ENCODE measurements at places on chromosomes 12 and 14.

DNA sequence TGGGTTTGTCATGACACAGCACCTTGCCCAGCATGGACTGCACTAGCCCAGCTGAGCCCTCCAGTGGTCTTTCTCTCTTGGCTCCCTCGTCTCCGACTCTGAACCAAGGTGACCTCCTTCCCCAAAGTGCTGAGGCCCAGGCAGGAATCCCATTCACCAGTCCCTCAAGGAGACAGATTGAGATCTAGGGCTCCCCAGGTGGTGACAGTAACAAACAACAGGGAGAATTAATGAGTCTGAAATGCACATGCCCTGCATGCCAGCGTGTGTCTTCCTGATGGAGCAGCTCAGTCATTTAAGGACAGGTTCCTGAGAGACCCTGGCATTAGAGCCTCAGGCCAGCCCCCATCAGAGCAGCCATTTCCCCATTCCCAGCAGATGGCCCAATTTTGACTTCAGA lies 51.4 kb upstream of the OAS1 start:
- no peak for DNase-seq

DNA sequence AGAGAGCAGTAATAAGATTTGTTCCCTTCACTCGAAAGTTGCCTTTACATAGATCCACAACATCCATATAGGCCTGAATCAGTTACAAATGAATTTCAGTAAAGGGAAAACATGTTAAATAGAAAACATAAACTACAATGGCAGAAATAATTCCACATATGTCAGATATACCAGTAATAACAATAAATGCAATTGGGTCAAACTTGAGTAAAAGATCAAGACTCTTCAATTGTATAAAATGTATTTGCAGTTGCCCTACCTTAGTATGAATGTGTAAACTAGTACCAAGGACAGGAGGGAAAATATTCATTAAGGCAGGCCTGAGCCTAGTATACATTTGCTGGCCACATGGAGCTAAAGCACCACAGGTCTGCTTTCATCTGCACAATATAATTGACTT lies 17.6 kb downstream of the NOS1 start:
- DNase-seq, result no peak

DNA sequence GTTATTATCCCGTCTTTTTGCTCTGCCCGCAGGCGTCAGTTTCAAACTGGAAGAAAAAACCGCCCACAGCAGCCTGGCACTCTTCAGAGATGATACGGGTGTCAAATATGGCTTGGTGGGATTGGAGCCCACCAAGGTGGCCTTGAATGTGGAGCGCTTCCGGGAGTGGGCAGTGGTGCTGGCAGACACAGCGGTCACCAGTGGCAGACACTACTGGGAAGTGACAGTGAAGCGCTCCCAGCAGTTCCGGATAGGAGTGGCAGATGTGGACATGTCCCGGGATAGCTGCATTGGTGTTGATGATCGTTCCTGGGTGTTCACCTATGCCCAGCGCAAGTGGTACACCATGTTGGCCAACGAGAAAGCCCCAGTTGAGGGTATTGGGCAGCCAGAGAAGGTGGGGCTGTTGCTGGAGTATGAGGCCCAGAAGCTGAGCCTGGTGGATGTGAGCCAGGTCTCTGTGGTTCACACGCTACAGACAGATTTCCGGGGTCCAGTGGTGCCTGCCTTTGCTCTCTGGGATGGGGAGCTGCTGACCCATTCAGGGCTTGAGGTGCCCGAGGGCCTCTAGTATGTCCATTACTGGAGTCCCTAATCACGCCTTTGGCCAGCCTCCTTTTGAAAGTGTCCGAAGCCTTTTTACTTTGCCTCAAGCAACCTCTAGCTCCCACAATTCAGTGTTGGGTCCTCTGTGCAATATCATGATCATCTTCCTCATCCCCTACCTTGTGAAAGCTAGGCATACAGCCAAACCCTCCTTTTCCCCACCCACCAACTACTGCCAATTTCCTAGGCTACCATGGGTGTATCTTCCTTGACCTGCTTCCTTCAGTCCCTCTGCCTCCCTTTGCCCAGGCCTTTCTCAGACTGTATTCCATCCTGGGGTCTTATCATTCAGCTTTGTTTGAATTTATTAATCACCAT lies 891 bp downstream of the SPRYD4 start:
- no peak for DNase-seq

- DNase-seq, result peak; percentile 30
These were observed 142.5 kb upstream of the C14orf180 start for GRCh38 chr14:104436741-104437701.

DNA sequence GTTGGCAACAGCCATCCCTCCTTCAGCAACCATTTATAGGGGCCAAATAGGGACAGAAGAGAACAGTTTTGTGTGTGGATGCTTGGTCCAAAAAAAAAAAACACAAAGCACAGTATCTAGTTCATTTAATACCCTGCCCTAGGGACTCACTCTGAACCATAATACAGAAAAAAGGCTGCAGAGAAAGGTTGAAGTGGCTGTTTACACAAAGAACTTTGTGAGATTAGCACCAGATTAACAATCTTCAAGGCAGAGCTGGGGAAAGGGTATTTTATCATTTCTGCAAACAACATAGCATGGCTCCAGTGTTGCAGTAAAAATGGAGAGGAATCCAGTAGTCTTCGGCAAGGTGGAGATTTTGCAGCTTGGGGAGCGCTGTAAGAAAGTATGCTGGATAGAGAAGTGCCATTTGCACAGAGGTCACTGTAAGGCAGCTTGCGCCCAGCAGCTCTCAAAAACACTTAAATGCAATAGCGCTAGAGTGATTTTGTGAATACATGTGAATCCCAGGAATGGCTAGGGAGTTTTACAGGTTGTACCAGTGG lies 124.2 kb upstream of the PLEKHA5 start:
- DNase-seq, result no peak

- peak; percentile 33 for DNase-seq
These were observed 114.8 kb upstream of the FLRT2 start for GRCh38 chr14:85415015-85415712.

DNA sequence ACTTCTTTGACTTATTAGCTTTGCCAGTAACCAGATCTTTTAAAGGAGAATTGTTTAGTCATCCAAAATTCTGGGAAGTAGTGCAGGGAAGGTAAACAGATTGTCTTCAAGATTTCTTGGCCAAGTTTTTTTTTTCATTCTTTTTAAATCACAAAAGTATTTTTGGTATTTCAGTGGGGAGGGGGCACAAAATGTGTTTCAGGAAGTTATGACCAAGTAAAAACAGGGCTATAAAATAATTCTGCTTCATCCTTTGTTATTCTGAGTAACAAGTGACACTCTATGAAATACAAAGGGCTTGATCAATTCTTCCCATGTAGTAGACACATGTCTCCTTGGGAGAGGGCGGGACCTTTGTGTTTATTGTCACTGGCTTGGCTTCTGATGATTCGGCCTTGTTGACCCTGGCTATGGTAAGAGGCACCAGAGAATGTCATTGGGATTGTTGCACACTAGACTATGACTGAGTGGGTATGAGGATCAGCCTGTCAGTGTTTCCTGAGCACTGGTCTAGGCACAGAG lies 55.4 kb downstream of the SUSD6 start:
- no peak for DNase-seq

DNA sequence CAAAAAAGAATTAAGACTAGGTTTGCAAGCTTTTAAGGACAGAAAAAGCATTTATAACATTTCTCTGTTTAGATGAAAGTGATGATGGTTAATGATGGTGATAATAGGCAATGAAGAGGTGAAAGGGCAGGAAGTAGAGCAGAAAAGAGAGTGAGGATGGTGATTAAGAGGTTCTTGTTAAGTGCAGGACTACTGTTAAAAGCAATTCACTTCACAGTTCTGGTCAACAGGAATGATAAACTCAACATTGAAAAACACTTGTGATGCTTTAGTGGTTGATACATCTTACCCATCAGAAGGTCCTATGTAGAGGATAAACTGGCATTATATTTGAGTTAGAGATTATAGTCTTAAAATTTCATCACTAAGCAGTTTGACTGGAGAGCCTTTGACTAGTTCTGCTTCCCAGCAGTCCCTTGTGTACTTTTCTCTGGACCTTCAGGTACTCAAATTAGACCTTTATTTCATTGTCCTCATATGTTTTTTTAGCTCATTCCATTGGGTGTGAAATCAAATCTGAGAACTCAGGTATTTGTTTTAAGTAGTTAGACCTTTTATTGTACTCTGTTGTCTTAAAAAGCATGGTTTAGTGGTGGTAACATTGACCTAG lies 10.9 kb downstream of the RAP1B start:
- no peak for DNase-seq

- no peak for DNase-seq
These were observed 960.3 kb downstream of the VRK1 start for GRCh38 chr14:97757491-97757890.

- DNase-seq, result no peak
These were observed 124.0 kb upstream of the TBX5 start for GRCh38 chr12:114529966-114530365.

GRCh38 chr14:64387232-64387781 lies 846 bp upstream of the MTHFD1 start:
- DNase-seq, result no peak

GRCh38 chr12:128976120-128976738 lies 123.0 kb downstream of the GLT1D1 start:
- DNase-seq, result no peak

GRCh38 chr14:96194657-96195431 lies 9.8 kb upstream of the BDKRB2 start:
- DNase-seq, result no peak

DNA sequence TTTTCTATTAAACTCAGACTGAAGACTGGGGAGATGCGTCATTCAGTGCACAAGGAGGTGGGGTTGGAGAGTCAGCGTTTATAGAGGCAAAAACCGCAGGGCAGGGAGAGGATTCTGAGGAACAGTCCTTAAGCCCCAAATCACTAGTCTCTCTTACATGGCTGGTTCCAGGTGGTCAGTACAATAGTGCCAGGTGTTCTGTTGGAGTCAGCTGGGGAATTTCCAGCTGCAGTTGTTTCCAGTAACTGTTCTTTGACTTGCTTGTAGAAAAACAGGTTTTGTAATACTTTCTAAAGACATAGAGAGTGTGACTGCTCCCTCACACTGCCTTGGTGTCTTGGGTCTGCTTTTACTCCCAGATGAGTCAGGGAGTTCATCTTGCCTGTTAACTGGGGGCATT lies 192.2 kb downstream of the TMTC3 start:
- DNase-seq, result no peak

DNA sequence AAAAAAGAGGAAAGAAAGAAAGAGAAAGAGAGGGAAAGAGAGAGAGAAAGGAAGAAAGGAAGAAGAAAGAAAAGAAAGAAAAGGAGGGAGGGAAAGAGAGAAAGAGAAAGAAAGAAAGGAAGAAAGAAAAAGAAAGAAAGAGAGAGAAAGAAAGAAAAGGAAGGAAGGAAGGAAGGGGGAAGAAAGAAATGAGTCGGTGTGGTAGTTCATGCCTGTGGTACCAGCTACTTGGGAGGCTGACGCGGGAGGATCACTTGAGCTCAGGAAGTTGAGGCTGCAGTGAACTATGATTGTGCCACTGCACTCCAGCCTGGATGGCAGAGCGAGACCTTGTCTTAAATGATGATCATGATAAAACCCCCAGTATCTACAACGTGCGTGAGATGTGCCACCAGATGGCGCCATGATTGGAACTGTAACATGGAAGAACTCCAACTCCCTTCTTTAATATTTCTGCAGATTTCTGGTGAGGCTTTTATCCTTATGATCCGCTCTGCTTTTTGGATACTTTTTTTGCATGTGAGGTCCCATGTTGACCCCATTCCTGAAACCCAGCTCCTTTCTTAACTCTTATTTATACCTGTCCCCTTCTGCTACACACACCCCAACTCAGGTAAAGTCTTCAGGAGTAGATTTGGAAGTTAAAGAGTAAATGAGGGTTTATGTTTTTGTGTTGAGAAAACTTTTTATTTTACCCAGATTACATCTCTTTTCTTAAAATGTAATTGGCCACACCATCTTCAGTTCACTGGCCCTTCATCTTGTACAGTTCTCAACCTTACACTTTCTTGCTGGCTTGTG lies 25.6 kb downstream of the RNASE10 start:
- DNase-seq, result peak; percentile 78
